Head of caudate nucleus (tissue), 42 donors: ENCODE measurements at places on chromosomes 1 and 21.

DNA sequence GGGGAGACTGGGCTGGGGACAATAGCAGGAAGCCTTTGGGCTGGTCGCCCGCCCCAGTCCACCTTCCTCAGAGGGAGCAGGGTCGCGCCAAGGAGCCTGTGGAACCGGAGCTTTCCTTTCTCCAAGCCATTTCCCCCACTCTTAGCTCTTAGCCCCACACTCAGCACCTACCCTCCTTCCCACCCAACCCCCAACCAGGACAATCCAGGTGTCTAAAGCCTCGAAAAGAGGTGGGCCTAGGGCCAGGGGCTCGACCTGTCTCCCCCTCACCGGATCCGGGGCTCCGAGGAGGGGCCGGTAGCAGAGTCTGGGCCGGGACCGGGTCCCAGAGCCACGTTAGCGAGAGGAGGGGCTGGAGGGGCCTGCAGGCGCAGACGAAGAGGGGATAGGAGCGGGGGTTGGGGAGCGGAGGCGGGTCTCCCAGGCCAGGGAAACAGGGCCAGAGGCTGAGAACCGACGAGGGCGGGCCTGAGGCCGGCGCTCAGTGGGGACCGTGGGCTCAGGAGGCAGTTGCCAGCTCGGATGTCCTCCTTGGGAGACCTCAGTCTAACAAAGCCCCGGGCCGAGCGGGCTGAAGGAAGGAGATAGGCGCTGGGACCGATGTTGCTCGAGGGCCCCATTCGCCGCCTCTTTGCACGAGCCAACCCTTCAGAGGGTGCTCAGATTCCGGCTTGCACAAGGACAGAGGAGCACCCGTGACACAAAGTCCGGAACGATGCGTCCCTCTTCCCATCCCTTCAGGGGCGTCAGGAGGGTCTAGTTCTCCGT, 943 bp downstream of the SEMA6C start:
- DNase-seq: peak; percentile 34

DNA sequence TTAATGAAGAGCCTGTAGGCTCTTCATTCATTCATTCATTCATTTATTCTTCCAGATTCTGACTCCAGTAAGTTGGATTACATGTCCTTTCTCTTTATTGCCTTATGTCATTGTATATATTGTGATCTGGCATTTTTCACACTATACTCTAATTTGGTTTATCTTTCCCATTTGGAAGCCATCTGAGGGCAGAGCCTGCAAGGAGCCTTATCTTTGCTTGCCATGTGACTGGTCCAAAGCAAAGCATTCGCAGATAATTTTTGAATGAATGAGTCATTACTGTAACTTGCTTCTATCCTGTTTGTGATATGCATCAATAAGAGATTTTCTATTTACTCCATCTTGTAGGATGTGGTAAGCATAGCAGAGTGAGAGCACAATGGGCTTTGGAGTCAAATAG, 108.4 kb upstream of the DAB1 start:
- no peak for DNase-seq

DNA sequence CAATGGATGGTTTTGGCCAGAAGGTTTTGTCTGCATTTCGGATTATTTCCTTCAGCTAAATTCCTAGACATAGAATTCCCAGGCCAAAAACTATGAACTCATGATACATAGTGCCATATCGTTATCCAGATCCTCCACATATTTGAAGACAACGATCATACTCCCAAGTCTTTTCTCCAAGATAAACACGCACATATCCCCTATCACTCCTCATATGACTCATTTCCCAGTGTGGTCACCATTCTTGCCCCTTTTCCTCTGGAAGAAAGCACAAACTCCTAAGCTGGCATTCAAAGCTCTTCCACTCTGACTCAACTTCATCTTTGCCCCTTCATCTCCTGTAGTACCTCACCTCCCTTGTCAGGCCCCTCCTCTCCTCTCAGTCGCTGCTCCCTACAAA, 277.6 kb downstream of the PLPP3 start:
- DNase-seq: no peak

DNA sequence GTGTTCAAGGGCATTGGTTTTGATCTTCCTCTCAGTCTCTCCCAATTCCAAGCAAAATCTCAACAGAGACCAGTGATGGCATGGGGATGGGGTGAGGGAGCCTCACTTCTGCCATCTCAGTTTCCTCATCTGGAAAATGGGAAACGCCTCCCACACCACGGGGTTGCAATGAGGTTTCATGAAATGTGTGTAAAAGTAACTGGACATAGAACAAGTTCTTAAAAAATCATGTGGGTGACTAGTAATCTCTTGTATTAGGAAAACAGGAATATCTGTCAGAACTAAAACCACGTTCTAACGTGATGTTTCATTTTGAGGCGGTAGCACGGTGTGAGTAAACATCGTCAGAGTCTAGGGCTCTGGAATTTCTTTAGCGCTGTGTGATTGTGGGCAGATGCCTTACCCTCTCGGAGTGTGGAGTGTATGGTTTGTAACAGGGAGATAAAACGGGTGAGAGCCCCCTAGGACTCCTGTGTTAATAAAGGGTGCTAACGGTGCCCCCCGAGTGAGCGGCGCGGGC, 55.5 kb upstream of the DNAJC6 start:
- DNase-seq: no peak

GRCh38 chr1:112465122-112465521, 43.6 kb upstream of the WNT2B start:
- no peak for DNase-seq

DNA sequence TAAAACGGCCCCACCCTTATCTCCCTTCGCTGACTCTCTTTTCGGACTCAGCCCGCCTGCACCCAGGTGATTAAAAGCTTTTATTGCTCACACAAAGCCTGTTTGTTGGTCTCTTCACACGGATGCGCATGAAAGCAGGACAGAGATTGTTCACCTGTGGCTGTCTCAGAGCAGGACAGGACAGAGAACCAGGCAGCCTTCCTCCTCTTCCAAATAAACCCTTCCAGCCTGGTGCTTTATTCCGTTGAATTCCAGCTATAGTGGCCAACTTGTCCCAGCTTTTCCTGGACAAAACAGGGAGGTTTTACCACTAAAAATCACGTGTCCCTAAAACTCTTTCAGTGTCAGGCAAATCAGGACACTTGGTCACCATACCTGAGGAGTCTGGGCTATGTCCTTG, 9.5 kb upstream of the DMRTB1 start:
- DNase-seq: no peak

- DNase-seq: no peak
Measured at GRCh38 chr1:96865731-96866685, 144.4 kb downstream of the PTBP2 start.

DNA sequence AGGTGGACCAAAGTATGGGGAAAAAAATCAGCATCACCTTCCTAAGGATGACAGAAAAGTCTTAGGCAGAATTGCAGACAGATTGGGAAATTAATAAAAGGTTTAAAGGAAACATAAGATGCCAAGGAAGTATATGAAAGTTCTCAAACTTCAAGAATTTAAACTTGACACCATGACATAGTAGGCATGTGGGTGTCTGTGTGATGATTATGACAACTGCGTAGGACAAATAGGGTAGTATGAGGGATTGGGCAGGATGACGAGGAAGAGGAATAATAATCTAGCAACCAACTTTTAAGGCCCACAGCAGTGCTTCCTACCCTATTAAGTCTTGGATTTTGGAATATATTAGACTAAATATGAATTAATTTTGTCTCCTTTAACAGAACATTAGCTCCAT, 52.4 kb downstream of the HNRNPR start:
- no peak for DNase-seq

DNA sequence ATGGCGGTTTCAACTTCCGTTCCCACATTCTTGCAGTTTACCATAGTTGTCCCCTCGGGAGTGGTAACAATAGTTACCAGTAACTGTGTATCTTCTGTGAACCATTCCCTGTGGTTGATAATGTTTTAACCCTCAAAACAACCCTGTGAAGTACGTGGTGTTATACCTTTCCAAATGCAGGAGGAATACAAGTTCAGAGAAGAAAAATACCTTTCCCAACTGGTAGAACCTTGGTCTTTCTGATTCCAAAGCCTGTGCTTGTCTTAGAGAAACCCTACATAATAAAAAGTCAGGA, 789 bp downstream of the BTF3L4 start:
- DNase-seq: no peak

DNA sequence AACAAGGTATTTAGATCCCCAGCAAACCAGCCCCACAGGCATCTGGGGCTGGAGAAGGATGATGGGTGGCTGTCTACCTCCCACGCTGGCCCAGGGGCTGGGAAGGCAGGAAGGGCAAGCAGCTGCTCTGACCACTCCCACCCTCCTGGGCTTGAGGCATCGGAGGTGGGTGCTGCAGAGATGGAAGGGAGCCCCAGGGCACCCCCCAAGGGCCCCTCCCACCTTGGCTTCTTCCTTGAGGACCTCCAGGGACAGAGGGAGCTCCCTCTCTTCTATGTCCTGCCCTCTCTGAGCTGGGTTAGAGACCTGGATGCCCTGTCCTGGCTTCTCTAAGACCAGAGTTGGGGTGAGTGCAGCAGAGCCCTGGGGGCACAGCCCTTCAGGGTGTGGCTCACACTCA, 3.1 kb downstream of the CD52 start:
- no peak for DNase-seq

DNA sequence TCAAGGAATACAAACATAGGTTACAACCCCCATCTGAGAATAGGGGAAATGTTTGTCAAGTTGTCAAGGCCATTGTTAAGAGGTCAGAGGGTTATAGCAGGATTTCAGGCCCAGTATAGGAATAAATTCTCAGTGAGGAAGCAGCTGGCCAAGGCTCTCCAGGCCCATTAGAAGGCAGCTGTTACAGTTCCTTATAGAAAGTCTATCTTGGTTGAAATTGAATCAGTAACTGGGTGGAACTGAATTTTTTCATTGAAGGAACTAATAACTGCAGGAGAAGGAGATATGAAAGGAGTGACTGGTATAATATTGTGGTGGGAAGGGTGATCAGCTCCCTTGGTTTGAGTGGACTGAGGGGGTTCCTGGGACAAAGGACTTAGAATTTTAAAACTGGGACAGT, 134.1 kb downstream of the CYYR1 start:
- DNase-seq: no peak

DNA sequence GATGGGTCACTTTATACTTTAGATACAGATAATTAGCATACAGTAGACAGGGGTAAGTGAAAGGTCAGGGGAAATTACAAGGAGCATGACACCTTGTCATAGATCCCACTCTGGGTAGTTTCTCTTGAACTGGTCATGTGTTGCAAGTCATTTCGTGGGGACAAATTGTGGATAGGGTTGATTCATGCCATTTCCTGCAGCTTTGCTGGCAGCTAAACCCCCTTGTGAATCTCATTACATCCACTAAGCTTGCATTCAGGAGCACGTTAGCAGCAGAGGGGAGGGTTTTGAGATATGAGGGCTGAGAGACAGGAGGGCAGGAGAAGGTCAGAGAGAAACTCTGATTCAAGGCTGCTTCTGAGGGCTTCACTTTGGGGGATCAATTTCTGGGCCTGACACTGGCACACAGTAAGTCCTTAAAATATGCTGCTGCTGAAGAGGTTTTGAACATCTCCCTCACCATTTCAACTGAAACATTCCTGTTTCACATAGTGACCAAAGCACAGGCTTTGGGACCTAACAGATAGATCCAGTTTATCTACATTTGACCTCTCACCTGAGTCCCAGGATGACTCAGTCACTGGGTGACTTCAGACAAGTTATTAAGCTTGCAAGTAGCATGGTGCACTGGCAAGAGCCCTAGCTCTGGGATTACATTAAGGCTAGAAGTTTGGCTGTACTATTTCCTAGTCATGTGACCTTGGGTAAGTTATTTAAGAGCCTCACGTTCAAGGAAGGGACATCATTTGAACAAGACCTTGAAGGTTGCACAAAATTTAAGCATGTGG, 206.0 kb upstream of the USP24 start:
- DNase-seq: no peak

GRCh38 chr1:115090540-115090939, 1.2 kb upstream of the TSPAN2 start:
- DNase-seq: no peak

GRCh38 chr1:193325042-193325441, 138.6 kb upstream of the B3GALT2 start:
- no peak for DNase-seq

DNA sequence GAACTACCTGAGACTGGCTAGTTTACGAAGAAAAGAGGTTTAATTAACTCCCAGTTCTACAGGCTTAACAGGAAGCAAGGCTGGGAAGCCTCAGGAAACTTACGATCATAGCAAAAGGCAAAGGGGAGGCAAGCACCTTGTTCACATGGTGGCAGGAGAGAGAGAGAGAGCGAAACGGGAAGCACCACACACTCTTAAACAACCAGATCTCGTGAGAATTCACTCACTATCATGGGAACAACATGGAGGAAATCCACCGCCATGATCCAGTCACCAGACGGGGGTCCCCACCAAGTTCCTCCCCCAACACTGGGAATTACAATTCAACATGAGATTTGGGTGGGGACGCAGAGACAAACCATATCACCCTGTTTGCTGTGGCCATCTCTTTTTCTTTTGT, 11.8 kb downstream of the MT1HL1 start:
- no peak for DNase-seq

- no peak for DNase-seq
Measured at GRCh38 chr21:31517664-31518414, 141.7 kb upstream of the SOD1 start.

- no peak for DNase-seq
Measured at GRCh38 chr1:90761781-90762589, 44.9 kb upstream of the BARHL2 start.

DNA sequence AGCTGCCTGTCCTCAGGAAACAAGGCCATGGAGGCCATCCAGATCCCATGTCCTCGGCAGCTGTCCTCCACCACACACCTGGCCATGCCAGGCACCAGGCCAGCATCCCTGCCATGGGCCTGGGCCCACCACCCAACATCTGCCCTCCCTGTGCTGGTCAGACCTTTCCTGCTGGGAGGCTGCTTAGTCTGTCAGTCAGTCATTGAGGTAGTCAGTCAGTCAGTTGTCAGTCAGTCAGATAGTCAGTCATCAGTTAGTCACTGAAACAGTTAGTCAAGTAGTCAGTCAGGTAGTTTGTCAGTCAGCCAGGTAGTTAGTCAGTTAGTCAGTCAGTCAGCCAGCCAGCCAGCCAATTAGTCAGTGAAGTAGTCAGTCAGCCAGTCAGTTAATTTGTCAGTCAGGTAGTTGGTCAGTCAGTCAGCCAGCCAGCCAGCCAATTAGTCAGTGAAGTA, 17.2 kb downstream of the KRTAP10-1 start:
- no peak for DNase-seq

GRCh38 chr1:193486671-193487229, 300.3 kb upstream of the B3GALT2 start:
- DNase-seq: no peak

DNA sequence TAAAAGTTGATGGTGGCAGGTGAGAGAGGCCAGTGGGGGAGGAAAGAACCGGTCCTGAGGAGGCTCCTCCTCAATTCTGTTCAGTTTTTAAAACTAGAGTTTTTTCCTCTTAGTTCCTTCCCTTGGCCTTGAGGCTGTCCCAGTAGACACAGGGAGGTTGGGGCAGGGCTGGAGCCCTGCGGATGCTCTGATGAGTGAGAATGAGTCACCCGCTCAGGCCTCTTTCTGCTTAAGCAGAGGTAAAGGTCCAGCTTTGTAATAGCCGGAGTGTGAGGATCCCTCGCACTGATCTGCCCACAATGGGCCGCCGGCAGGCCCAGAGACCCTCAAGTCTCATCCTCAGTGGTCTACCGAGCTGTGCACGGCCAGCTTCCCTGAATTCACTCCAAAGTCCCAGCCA, 49.6 kb upstream of the IRF2BP2 start:
- DNase-seq: no peak

GRCh38 chr21:42768324-42769121, 110.8 kb downstream of the WDR4 start:
- DNase-seq: no peak
